GDM1 (cell line): ENCODE measurements at places on chromosomes 1 and 21.

GRCh38 chr1:35298464-35298863 is 30.0 kb downstream of the ZMYM4 start:
- peak; percentile 13 for DNase-seq

GRCh38 chr1:116129537-116129936 is 18.3 kb downstream of the MAB21L3 start:
- no peak for DNase-seq

DNA sequence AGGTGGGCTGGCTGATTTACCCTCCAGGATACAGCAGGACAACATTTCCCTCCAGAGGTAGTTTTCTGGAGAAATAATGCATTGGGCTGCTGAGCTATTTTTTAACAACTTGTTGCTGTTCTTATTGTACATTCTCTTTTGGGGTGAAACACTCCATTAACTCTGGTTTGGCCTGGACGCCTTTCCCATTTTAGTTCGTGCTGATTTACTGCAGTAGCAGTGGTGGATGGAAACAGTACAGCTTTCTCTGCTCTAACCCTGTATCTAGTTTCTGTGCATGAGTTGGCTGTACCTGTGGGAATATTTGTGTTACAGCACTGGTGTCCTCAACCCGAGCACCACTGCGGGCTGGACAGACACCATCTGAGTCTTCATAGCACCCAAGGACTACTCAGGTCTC is 325.3 kb downstream of the ASTN1 start:
- no peak for DNase-seq

GRCh38 chr1:99751877-99752504 is 14.4 kb downstream of the FRRS1 start:
- DNase-seq: no peak

GRCh38 chr1:211606914-211607753 is 28.2 kb upstream of the SLC30A1 start:
- peak; percentile 37 for DNase-seq
